ENCODE measurements at places on chromosomes 2 and 18.

DNA sequence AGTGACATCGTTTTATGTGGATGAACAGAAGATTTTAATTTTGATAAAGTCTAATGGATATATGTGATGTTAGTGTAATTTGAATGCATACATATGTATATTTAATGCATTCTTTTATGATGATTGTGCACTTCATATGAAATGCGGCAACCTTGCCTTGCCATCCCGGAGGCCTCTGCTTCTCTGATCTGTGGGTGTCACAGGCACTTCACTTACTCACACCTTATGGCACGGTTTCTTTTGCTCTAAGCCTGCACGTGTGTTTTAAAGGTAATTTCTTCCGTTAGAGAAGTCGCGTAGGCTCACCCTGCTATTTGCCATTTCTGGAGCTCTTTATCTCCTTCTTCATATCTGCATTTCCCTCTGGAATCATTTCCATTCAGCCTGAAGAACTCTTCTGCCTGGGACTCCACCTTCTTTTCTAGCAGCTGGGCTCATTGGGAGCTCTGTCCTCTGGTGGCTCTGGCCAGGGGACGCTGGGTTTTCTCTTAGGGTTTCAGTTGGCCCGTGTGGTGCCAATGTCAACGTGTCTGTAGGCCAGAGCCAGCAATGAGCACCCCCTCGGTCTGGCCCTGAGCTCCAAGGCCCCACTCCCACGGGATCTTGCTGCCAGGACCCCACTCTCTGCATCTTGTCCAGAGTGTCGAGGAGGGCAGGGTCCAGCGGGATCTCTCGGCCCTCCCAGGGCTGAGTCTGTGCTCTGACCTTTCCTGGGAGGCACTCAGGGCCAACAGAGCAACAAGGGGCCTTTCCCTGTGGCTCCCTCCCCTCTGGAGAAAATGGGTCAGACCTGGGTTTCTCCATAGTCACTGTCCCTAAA lies 97.3 kb downstream of the RTP5 start:
- DNase-seq: no peak

DNA sequence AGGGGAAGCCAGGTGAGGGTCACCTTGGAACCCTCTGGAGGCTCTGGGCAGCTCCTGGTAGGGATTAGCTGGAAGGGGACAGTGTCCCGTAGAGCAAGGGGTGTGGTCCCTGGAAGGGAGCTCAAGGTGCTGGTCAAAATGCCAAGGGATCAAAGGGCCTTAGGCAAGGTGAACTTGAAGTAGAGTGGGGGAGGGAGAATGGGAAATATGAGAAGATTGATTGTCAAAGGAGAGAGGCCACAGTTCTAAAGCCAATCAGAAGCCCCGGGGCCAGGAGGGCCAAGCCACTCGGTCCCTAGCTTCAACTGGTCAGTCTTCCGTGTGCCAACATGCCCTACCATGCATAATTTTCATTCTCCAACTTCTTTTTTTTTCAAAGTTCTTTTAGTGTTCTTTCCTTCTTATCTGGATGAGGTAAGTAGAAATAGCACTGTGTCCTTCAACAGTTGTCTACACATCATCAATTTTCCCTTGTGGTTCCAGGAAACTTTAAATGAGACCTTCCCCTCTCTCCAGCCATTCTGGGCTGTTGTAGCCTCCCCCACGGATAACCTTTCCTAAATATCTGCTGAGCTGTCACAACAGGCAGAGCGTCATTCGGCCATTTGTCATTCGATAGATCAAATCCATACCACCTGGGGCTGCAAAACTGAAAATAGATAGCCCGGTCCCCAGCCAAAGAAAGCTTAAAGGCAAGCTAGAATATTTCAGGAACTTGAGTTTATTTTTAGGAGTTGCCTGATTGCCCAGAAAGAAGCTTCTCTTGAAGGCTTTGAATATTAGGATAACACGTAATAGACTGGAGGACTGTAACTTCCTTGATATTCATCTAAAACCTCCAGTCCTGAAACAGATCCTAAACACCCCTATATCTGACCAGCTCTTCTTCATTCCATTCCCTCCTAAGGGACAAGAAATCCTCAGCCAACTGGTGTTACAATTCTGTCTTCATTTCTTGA lies 83.3 kb downstream of the ALPK2 start:
- DNase-seq: no peak

- DNase-seq: no peak
Observed at GRCh38 chr2:202006301-202006700, 27.4 kb upstream of the FZD7 start.

- DNase-seq: no peak
Observed at GRCh38 chr2:241389697-241390096, 33.6 kb downstream of the FARP2 start.

- no peak for DNase-seq
Observed at GRCh38 chr2:219681694-219682300, 54.4 kb downstream of the SLC4A3 start.

- DNase-seq: no peak
Observed at GRCh38 chr18:43389163-43389562, 111.9 kb upstream of the SYT4 start.

- peak; percentile 21 for DNase-seq
Observed at GRCh38 chr2:10659898-10660568, 29.7 kb downstream of the NOL10 start.

DNA sequence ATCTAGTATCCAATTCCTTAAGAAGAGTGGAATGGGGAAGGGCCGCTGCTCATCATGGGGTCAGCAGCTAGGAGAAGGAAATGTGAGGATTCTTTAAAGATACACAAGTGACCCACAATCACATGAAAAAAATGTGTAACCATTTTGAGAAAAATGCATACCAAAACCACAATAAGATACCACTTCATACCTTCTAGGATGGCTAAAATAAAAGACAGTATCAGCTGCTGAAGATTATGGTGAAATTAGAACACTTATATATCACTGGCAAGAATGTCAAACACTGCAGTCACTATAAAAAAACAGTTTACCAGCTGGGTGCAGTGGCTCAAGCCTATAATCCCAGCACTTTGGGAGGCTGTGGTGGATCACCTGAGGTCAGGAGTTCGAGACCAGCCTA lies 67.9 kb downstream of the C2orf74 start:
- no peak for DNase-seq

DNA sequence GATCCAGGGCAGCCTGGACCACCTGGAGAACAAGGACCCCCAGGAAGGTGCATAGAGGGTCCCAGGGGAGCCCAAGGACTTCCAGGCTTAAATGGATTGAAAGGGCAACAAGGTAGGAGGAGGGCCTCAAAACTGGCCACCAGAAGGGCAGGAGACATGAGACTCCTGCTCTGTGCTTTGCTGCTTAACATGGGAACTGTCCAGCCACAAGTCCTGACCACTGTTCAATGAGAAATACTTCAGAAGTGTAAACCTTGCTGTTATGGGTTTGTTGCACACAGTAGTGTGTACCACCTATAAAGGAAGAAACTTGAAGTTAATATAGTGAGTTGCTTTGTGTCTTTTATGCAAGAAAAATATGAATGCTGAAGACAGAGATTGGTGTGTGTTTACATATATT lies 44.2 kb upstream of the MFF start:
- no peak for DNase-seq

DNA sequence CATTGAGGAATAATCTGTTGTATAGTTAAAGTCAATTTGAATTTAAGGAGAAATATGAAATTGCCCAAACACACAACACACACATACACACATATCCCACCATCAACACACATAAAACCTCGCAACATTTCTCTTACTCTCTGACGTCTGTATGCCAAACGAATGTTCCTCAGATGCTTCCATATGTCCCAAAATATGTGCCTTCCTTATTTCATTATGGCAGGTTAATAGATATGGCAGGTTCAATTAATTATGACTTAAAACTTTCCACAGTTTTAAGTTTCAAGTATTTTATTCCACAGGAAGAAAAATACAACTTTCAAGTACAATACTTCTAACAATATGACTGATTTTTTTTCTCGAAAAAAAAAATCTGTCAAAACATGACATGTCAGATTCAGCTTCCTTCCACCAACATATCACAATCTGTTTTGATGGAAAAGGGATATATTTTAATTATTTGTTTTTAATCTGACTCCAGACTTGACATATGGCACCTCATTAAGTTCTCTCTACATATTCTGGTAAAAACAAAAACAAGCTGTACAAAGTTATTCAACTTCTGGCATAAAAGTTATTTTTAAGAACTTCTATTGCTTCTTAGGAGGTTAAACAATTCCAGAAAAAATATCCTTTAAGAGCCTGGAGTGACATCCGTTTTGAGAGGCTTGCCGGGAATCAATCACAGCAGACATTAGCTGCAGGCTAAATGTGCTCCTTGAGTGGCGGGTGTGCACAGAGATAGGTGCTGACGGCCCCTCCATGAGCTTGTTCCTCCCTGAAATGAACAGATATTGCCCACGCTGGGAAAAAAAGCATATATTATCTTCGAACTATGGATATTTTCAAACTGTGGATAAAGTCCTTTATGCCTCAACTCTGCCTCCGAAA lies 812.7 kb downstream of the DCDC2C start:
- DNase-seq: no peak

GRCh38 chr2:134782792-134783191 lies 55.6 kb upstream of the ACMSD start:
- peak; percentile 4 for DNase-seq

GRCh38 chr2:133732059-133732458 lies 163.8 kb upstream of the NCKAP5 start:
- no peak for DNase-seq

DNA sequence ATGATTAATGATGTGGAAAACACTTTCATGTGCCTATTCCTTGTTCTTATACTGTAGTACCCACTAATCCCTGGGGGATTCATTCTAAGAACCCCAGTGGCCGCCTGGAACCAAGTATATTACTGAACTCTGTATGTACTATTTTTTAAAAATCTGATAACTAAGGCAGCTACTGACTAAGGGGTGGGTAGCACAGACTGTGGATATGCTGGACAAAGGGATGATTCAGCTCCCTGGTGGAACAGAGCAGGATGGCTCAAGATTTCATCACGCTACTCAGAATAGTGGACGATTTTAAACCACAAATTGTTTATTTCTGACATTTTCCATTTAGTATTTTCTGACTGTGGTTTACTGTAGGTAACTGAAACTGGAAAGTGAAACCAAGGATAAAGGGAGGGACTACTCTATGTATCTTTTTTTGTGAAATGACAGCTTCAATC lies 41.8 kb upstream of the CDC42EP3 start:
- DNase-seq: no peak

DNA sequence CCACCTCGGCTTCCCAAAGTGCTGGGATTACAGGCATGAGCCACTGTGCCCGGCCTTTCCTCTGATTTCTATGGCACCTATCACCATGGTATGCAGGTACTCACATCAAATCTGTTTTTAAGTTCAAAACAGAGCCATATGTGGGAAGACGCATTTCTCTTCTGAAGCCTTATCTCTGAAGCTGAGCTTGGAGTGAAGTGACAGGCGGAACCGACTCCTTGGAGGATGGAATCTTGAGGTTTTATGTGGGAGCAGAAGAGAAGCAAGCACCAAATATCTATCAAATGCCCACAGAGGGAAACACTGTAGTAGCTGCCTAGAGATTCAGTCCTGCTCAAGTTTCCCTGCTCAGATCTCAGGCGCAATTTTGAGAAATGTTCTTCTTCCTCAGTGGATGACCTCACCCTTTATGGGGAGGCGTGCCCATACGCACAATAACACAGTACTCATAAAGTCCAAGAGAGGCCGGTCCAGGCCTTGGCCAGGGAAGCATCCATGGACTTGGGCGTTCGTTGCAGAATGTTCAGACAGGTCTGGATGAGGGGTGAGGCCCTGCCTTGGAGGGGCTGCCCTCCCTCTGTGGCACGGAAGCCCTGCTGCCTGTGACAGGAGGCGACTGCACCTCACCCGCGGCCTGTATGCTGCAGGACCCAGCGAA lies 67.9 kb downstream of the HNRNPLL start:
- no peak for DNase-seq

DNA sequence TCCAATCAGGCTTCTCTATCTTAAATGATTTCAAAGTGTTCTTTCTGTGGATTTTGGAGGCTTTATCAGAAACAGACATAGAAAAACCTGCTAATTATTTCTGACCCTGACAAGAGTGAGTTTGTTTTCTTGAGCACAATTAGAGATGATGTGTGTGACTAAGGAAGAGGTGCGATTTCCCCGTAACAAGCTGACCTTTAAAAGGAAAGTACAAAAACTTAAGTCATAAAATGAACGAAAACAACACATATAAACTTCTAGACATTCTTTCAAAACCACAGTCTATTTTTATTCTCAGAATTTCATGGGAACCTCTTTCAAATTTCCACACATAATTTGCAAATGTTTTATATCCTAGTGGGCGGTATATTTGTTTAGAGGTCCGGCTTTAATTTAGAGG lies 604.8 kb downstream of the CPS1 start:
- no peak for DNase-seq

DNA sequence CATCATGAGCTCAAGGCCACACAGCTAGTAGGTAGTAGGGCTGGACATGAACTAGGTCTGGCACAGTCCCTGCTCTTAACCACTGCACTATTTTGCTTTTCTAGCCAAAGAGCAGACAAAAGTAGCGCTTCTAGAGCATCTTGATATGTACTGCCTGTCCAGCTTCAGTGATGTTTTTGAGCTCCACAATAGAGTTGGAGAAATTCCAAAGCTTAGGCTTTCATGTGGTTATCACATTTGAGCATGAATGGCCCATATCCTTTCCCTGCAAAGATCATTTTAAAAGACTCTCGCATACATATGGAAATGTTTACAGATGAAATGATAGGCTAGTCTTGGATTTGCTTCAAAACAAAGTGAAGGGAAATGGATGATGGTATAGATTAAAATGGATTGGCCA lies 128.7 kb downstream of the MAP3K20 start:
- no peak for DNase-seq

GRCh38 chr2:2825516-2826208 lies 494.6 kb upstream of the MYT1L start:
- no peak for DNase-seq

DNA sequence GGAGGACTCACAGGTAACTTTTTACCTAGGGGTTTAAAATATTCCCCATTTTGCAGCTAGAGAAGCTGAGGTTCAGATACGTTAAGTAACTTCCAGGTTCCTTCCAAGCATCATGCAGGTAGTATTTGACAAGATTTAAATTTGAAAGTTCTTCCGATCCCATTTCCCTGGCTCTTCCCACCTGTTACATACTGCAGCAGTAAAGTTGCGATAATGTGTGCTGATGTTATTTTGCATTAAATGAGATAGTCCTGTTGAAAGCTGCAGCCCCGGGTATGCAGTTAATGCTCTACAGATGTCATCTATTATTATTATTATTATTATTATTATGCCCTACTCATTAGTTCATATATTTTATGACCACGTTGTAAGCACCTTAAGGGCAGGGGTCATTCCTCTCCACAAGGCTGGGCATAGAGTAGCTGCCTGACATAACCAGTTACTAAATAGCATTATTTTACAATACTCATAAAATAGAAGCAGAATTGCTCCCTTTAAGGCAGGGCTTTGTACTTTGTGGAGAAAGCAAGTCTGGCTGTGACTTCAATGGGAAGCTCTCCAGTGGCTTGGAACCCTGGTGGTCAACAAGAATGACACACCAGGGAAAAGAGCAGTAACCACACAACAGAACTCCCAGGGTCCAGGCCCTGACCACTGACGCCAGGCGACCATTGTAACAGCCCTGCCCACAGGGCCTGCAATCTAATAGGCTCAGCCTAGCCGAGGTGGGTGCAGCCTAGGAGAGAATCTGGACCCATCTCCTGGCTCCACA lies 112.0 kb upstream of the STPG4 start:
- DNase-seq: no peak

Measured in NCI-H774 (cell line).